Left colon (tissue), 2 donors: ENCODE measurements at places on chromosomes 11 and 22.

- no peak for DNase-seq
Observed at GRCh38 chr11:9002920-9003572, 755 bp downstream of the NRIP3 start.

- DNase-seq: no peak
Observed at GRCh38 chr11:119424775-119425174, 1.8 kb upstream of the THY1 start.

GRCh38 chr11:77503006-77503405, 29.1 kb upstream of the PAK1 start:
- no peak for DNase-seq

- no peak for DNase-seq
Observed at GRCh38 chr11:58914821-58915543, 24.3 kb upstream of the GLYATL1 start.

DNA sequence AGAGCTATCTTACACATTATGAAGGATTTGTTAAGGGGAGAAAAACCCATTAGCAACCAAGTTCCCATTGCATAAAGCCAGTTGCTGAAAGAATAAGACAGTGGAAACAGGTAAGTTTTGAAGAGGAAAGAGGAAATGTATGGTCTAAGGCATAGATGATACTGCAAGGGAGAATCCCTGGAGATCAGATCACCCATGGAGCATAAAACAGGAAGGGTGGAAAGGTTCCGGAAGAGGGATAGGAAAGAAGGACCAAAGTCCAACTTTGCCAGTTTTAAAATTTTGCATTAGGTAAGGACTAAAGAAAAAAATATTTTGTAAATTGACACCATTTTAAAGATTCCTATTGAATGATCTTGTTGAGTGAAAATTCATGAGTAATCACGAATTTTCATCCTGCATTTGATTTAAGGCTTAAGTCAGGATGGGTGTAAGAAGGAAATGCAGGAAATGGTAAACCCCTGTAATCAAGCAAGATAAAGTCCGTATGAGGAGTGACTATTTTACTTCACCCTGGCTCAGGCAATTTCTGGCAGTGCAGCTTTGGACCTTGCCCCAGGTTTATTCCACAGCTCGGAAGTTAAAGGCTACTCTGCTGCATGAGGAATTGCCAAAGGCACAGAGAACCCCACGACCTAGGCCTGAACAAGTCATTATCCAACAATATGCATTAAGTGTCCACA, 70.9 kb downstream of the CCDC34 start:
- peak; percentile 55 for DNase-seq

- DNase-seq: no peak
Observed at GRCh38 chr11:76702336-76703128, 32.0 kb upstream of the LRRC32 start.
